IMR-90 (cell line): ENCODE measurements at places on chromosomes 4 and X. TPM values are rescaled to one million over a fixed set of nuclear protein-coding genes. Genes with fewer than 3 reads are reported as not detected.

GRCh38 chrX:100376576-100376975 lies 33.5 kb downstream of the PCDH19 start:
- H3K27ac ChIP-seq, result no peak overlapping the region
- peaks cover 2% of the 10 kb centered on the region; the same call in 1 of the 2 replicates for H3K27me3 ChIP-seq
- H3K4me3 ChIP-seq, result no peak overlapping the region
- H3K4me1 ChIP-seq, result no peaks in the 10 kb centered on the region
- DNase-seq, result peak; percentile 1

The PLA2G12A gene
- total RNA-seq, result 8.9 and 17.4 TPM in 2 replicates

DNA sequence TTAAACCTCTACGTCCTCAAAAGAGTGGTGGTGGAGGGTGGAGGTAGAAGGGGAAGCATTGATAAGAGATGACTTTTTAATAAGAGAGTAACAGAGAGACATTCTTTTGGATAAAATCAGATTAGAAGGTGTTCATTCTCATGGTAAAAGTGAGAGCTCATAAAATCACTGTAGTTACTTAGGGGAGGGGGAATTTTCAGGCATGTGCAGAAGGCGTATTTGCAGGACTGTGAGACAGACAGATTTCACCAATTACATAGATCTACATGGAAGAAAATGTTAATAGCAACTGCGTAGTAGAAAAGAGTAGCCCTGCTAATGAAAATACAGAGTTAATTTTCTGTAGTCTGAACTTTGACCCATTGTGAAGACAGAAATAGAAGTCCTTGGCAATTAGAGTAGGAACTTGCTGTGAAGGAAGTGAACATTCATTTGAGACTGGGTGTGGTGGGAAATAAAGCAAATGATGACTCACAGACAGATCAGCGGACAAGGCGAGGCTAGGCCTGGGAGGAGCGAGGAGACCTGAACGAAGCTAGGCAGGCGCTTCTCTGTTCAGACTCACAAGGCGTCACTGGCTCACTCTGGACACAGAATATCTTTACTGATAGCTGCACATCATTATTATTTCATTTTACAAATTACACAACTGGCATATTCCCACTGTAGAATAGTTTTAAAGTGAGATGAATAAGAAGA lies 57.2 kb upstream of the FAM9C start:
- H3K36me3 ChIP-seq, result no peaks in the 10 kb centered on the region
- no peaks in the 10 kb centered on the region for H3K4me1 ChIP-seq
- H3K4me3 ChIP-seq, result no peak overlapping the region
- H3K27ac ChIP-seq, result no peak overlapping the region; the same call in 1 of the 2 replicates

DNA sequence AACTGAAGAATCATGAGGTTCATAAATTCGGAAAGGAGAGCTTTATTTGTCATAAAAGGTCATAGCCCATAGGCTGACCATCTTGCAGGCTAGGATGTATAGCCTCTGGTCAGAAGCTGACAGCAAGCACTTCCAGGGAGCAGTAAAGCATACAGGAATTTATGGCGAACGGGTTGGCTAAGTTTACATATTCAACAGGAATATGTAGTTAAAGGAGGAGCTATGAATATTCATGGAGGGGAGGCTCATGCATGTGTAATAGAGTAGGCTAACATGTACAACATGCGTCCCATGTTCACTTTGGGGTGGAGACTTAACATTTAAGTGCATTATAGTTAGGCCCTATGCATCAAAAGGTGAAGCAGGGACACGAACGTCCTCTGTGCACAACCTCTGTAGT lies 1425.7 kb upstream of the TENM3 start:
- H3K36me3 ChIP-seq, result no peaks in the 10 kb centered on the region
- no peaks in the 10 kb centered on the region for H3K27me3 ChIP-seq
- DNase-seq, result no peak
- H3K27ac ChIP-seq, result no peak overlapping the region
- H3K4me1 ChIP-seq, result no peaks in the 10 kb centered on the region

The UGT2A1 gene
- total RNA-seq, result not detected in 2 replicates

GRCh38 chr4:161583549-161583948 lies 580.3 kb downstream of the FSTL5 start:
- no peak for DNase-seq
- H3K36me3 ChIP-seq, result no peaks in the 10 kb centered on the region
- no peak overlapping the region for H3K27ac ChIP-seq
- no peaks in the 10 kb centered on the region for H3K27me3 ChIP-seq
- no peaks in the 10 kb centered on the region for H3K4me1 ChIP-seq

DNA sequence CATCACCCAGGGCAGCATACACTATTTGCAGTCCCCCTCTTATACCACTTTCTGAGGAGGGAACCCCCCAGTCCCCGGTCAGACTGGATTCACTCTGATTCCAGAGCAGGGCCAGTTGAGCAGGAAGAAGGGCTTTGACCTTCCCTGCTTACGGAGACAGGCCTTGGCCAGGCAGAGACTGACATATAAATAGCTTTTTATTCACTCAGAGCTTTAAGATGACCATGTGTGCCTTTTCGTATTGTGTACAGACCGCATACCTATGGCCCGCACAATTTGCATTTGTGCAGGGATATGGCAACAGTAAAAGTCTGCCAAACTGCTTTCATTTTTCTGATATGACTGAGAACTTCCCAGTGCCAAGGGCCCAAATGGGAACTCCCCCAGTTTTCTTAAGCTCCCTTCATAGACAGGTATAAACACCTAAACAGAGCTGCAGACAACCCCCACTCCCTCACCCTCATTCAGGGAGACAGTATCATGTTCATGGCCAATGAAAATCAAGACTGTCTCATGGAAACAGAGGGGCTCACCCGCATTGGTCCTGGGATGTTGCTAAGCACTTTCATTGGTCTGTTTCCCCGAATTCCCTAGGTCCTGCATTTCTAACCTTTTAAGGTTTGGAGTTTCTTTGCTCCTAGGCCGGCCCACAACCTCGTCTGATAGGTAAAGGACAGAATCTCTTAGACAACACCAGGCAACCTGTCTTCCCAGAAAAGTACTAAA lies 86.0 kb downstream of the RTL5 start:
- H3K27me3 ChIP-seq, result peaks cover 61% of the 10 kb centered on the region
- no peak overlapping the region for H3K4me3 ChIP-seq
- no peak overlapping the region for H3K27ac ChIP-seq
- no peak for DNase-seq
- H3K36me3 ChIP-seq, result no peaks in the 10 kb centered on the region

DNA sequence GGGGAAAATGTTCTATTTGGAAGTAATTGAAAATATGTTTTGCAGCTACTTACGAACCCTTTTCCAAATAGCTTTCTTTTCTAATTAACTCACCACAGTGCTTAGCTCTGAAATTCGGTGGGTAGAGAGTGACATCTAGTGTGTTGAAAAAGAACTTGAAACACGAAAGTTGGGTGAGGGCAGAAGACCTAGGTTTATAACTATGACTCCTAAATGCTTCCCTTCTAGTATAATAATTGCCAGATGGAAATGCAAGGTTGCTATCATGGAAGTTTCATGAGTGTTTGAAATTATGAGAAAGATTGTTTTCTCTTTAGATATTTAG lies 77.3 kb upstream of the NOCT start:
- no peaks in the 10 kb centered on the region for H3K36me3 ChIP-seq
- no peaks in the 10 kb centered on the region for H3K27me3 ChIP-seq
- H3K4me3 ChIP-seq, result no peak overlapping the region
- no peaks in the 10 kb centered on the region for H3K4me1 ChIP-seq

The CPXCR1 gene
- total RNA-seq, result not detected in 2 replicates

DNA sequence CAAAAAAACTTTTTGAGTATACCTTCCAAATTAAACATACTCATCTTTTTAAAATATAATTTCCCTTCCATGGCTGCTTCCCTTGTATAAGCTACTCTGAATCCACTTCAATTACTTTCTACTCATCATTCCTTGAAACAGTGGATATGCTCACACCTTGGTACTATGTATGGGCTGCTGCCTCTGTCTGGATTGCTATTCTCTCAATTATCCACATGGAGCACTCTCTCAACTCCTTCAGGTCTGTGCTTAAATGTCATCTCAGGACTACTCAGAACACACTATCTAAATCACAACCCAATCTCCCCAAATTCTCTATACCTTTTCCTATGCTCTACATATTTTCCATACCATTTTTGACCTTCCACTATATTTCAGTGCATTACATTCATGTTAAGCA lies 898.9 kb upstream of the EPHA5 start:
- no peak for DNase-seq
- H3K4me3 ChIP-seq, result no peak overlapping the region
- no peaks in the 10 kb centered on the region for H3K27me3 ChIP-seq
- H3K4me1 ChIP-seq, result no peaks in the 10 kb centered on the region; the same call in 1 of the 2 replicates

DNA sequence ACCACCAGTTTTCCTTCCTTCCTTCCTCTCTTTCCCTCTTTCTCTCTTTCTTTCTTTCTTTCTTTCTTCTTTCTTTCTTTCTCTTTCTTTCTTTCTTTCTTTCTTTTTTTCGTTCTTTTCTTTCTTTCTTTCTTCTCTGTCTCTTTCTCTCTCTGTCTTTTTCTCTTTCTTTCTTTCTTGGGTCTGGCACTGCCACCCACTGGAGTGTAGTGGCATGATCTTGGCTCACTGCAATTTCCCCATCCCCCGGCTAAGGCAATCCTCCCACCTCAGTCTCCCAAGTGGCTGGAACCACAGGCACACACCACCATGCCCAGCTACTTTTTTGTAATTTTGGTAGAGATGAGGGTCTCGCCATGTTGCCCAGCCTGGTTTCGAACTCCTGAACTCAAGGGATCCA lies 51.6 kb upstream of the NHS start:
- H3K36me3 ChIP-seq, result no peaks in the 10 kb centered on the region
- no peak overlapping the region for H3K27ac ChIP-seq
- H3K4me1 ChIP-seq, result no peaks in the 10 kb centered on the region
- DNase-seq, result no peak
- no peak overlapping the region for H3K4me3 ChIP-seq
